ENCODE measurements at places on chromosomes 11 and 22.
A peak's percentile ranks its signal among the peaks of the same experiment; 100 is the strongest.

GRCh38 chr11:126336138-126336541 is 19.3 kb upstream of the ST3GAL4 start:
- no peak for DNase-seq

- no peak for DNase-seq
These were observed 15.0 kb downstream of the INCENP start for GRCh38 chr11:62138630-62139425.

DNA sequence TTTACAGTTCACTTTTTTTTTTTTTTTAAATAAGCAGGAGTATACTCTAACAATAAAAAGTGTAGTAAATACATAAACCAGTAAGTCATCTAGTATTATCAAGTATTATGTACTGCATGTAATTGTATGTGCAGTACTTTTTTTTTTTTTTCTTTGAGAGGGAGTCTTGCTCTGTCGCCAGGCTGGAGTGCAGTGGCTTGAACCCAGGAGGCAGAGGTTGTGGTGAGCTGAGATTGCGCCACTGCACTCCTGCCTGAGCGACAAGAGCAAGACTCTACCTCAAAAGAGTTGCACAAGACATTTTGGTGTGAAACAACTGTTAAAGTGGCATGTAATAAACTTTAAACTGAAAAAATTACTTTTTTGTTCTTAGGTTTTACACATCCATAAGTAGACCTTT is 16.7 kb downstream of the BCL2L13 start:
- no peak for DNase-seq

- no peak for DNase-seq
These were observed 34.2 kb upstream of the SYT13 start for GRCh38 chr11:45320371-45320770.

DNA sequence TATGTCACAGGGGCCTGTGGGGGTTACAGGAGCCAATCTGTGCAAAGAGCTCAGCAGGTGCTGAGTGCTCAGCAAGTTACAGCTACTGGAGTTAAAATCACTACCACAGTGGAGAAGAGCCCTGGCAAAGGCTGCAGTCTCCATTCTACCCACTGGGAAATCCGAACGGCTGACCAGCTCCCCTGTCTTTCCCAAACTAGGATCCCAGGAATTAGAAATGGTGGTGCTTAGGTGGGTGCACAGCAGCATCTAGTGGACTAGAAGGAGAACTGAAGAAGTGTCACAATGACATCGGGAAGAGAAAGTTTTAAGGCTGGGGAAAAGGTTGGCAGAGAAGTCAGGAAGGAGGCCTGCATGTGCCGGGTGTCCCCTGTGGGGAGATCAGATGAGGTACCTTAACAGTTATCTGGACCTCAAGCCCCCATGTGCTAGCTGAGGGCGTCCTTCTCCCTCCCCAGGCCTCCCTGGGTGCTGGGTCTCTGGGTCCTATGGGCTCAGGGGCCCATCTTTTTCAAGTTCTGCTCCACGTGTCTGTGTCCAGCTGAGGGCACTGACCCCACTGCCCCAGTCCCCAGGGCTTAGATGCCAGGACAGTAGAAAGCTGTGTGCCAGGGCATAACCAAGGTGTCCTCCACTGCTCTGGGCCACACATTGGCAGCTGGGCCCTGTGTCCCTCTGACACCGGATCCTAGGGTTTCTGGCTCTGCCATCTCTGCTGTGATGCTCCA is 1.9 kb downstream of the PIWIL3 start:
- DNase-seq, result peak; percentile 19

DNA sequence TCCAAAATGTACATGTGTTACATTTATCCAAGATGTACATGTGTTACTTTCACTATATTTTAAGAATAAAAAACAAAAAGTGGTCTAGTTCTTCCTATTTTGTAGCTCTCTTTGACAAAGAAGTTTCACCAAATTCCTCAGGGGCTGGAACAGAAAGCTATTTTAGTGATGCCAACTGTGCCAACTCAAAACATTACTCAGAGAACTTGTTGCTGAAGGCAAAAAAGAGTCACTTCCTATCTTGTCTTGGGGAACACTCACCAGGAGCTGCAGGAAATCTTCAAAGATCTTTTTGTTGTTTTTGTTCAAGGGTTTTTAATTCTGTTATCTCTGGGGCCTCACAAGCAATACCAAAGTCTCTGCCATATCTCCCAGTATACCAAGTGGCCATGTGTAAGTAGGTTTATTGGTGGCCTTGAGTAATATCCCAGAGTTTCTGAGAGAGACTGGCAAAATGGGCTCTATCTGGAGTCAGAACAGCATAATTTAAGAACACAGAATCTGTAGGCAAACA is 13.6 kb upstream of the EED start:
- no peak for DNase-seq

GRCh38 chr11:110207123-110207522 is 89.3 kb downstream of the RDX start:
- no peak for DNase-seq

- no peak for DNase-seq
These were observed at the start of gene P2RY6 for GRCh38 chr11:73271936-73272679. P2RY6 (plus strand) TSS chr11:73272338; CDS start chr11:73296519, 24,181 bp downstream.
